Frontal cortex (tissue), 4 donors: ENCODE measurements at places on chromosomes 6 and 20. TPM values are rescaled to one million over a fixed set of nuclear protein-coding genes. Genes with fewer than 3 reads are reported as not detected.

Gene C20orf141
- not detected for total RNA-seq

Gene VARS1
- 34.6 TPM for total RNA-seq

Gene TRIM10
- total RNA-seq = under 0.01 TPM

Gene SLC17A3
- not detected for total RNA-seq

Gene PGC
- total RNA-seq = under 0.01 TPM

Gene CLDN20
- not detected for total RNA-seq

Gene PSMB9
- 0.82 TPM for total RNA-seq

Gene C6orf15
- total RNA-seq = not detected

Gene ASIP
- total RNA-seq = not detected
